ENCODE measurements at places on chromosomes 1 and 21.
A peak's percentile ranks its signal among the peaks of the same experiment; 100 is the strongest.

GRCh38 chr1:150151291-150152181, 1.8 kb downstream of the PLEKHO1 start:
- no peak for DNase-seq

- DNase-seq: no peak
These were observed 15.7 kb upstream of the PKN2 start for GRCh38 chr1:88668405-88668804.

DNA sequence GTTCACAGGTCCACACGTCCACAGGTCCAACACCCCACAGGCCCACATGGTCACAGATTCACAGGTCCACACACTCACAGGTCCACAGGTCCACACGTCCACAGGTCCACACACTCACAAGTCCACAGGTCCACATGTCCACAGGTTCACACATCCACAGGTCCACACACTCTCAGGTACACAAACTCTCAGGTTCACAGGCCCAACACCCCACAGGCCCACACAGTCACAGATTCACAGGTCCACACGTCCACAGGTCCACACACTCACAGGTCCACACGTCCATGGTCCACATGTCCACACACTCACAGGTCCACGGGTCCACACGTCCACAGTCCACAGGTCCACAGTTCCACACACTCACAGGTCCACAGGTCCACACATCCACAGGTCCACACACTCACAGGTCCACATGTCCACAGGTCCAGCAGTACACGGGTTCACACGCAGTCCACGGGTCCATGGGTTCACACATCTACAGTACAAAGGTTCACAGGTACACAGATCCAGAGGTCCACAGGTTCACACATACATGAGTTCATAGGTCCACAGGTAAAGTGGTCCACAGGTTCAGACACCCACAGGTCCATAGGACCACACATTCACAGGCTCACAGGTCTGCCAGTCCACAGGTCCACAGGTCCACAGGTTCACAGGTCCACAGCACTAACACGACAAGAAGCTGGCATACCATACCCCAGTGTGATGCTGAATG, 39.3 kb upstream of the COL6A2 start:
- no peak for DNase-seq

DNA sequence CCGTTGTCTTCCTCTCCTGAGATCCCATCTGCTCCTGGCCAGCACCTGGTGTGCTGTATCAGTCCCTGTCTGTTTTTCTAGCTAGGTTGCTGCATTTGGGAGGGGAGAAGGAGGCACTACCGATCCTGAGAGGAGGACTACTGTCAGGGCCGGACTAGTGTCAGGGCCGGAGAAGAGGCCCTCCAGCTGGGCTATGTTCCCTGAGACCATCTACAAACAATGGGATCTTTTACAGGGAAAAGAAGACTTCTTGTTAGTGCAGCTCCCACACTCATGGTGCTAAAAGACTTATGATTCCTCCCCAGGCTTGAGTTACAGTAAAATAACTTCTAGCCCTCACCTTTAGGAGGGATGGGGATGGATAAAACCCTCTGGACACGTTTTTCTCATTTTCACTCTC, 141.0 kb upstream of the TNR start:
- DNase-seq: no peak

GRCh38 chr21:34034369-34035014, 38.9 kb upstream of the MRPS6 start:
- DNase-seq: no peak

DNA sequence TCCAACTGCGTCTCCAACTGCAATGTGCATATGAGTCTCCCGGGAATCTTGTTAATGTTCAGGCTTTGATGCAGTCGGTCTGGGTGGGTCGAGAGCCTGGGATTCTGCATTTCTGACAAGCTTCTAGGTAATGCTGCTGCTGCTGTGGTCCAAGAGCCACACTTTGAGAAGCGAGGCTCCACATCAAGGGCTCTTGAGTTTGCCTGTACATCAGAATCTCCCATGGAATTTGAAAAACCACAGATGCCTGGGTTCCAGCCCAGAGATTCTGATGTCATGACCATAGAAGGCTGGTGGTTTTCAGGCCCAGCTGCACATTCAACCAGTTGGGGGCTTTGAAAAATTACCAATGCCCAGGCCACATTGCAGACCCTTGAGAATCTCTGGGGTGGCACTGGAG, 93.9 kb upstream of the TARDBP start:
- no peak for DNase-seq

- DNase-seq: no peak
These were observed 26.6 kb upstream of the LRRN2 start for GRCh38 chr1:204711947-204712701.

- DNase-seq: no peak
These were observed 59.6 kb downstream of the ZSWIM5 start for GRCh38 chr1:45146833-45147232.

DNA sequence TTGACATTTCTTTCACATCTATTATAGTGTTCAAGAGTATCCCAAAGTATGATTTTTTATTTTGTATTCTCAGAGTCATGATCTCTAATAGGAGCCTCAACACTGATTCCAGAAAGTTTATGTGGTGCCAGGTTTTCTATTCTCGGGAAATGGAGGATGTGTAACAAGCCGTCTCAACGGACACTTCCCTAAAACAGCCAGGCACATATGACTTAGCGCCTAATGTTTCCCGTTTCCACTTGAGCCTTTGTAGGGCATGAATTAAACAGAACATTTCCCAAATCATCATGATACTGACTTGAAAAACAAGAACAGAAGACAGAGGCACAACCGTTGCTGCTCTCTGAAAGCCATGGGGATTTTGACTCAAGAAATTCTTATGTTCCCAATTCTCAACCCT, 8.0 kb downstream of the CYYR1 start:
- DNase-seq: no peak

DNA sequence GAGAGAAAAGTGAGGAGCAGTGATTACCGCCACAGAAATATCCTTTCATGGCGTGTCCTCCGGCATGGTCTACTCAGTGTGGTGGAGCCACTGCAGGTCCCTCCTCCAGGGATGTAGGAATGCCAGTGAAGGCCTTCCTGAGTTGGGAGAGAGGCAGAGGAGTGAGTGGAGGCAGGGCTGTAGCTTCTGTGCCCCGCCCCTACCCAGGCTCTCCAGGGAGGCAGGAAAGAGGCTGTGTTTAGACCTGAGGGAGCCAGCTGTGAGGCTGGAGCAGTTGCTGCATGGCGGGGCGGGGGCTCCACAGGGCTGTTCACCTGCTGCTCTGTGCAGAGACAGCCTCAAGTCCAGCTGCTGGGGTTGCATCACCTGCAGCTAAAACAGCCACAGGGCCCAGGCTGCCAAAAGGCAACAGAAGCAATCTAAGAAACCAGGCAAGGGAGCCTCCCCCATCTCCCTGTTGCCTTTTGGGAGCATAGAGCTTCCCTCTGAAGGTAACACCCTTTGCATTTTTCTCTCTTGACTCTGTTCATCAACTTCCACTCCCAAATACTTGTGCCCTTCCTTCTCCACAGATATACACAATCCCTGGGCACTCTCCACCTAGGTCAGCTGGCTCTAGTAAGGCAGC, 801 bp upstream of the ANXA9 start:
- peak; percentile 34 for DNase-seq

GRCh38 chr1:48285525-48285924, 63.0 kb downstream of the SLC5A9 start:
- no peak for DNase-seq

- DNase-seq: no peak
These were observed 11.7 kb downstream of the RUNX1 start for GRCh38 chr21:35037384-35037765.

DNA sequence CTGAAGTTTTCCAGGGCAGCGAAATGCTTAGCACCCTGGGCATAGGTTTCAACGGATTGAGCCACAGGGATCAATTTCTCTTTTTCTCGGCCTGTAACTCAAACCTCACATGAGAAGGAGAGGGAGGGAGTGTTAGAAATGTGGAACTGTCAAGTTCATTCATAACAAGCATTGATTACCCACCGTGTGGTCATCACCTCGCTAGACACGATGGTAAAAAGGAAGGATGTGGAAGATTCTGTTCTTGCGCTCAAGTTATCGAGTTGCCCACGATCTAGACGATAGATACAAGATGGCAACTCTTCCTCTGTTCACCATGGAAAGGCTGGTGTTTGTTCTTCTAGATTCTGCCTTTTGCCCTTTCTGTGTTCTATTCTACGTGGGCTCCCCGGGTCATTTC, 4.0 kb upstream of the RCAN3 start:
- no peak for DNase-seq

- DNase-seq: no peak
These were observed 436.5 kb upstream of the VAMP3 start for GRCh38 chr1:7334475-7335035.

GRCh38 chr1:40853113-40853884, 8.9 kb downstream of the CITED4 start:
- DNase-seq: no peak

DNA sequence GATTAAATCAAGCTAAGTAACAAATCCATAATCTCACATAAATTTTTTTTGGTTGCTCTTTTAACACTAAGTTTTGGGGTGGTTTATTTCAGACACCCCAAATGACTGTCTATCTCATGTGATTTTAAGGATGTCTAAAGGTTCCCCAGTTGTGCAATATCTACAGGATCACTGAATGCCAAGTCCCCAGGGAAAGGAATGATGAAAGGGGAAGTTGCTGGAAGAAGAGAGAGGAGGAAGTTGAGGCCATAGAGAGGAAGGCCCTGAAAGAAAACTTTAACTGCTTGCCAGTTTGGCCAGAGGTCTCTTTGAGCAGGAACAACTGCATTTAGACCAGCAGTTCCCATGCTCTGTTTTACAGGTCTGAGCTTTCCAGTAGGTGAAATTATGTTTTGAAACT, 27.5 kb upstream of the SLC19A2 start:
- no peak for DNase-seq

DNA sequence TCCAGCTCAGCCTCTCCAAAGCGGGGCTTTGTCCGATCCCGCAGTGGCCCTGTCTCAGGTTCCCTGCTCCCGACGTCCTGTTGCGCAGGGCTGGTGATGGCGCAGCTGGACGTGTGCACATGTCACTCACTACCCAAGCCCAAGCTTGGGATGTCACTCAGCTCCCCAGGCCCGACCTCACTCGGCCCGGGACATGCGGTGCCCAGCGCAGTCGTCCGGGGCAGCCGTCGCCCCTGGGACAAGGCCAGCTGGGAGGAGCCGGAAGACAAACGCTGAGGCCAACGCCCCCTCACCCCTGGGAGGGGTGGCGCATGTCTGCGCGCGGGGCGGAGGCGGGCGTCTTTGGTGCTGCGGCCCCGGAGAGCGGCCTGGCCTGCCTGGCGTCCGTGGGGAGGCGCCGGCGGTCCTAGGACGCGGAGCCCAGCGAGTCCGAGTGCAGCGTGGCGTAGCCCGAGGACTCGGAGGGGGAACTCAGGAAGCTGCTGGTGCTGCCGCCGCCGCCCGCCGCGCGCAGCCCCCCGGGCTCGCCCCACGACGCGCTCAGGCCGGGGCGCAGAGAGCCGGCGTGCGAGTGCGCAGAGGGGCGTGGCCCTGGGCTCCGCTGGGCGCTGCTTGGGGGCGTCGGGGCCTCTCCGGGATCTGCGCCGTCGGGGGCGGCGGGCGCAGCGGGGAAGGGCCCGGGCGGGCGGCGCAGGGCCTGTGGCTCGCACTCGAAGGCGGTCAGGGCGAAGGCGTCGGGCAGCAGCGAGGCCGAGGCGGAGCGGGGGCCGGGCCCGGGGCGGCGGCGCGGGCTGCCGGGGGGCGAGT, 5.2 kb downstream of the HES3 start:
- DNase-seq: no peak

- no peak for DNase-seq
These were observed 48.1 kb downstream of the DNAJC6 start for GRCh38 chr1:65357291-65357960.

DNA sequence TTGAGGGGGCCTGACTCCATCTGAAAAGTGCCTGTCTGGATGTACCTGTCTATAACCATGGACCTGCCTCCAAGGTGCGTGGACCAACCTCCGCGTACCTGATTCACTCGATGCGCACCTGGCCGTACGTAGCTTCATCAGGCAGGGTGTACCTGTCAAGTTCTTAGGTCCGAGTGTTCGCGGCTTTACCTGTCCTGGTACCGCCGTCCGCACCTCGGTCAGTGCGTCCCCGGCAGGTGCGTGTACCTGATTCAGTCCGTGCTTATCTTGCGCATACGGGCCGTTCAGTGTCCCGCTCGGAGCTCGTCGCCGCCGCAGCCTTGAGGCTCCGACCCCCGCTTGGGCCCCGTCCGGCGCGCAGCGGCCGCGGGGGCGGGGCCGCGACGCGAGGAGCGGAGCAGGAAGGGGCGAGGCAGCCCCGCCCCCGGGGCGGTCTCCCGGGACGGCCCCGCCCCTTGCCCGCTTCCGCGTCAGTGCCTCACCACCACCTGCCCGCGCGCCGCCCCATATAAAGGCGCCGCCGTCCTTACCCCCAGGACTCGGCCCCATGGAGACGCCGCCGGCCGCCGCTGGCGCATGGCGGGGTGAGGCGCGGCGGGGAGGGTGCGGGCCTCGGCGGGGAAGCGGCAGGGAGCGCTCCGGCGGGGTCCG, at the start of gene ZC3H12A:
TSS of gene ZC3H12A (plus strand) at position 535 of the 651 bp plus-strand sequence. CDS start 917 bp downstream, outside the sequence.
- DNase-seq: peak; percentile 95

GRCh38 chr1:174942547-174943255, 57.0 kb upstream of the CACYBP start:
- DNase-seq: no peak

- DNase-seq: peak; percentile 78
These were observed 2.8 kb downstream of the RGS16 start for GRCh38 chr1:182601416-182601786.

DNA sequence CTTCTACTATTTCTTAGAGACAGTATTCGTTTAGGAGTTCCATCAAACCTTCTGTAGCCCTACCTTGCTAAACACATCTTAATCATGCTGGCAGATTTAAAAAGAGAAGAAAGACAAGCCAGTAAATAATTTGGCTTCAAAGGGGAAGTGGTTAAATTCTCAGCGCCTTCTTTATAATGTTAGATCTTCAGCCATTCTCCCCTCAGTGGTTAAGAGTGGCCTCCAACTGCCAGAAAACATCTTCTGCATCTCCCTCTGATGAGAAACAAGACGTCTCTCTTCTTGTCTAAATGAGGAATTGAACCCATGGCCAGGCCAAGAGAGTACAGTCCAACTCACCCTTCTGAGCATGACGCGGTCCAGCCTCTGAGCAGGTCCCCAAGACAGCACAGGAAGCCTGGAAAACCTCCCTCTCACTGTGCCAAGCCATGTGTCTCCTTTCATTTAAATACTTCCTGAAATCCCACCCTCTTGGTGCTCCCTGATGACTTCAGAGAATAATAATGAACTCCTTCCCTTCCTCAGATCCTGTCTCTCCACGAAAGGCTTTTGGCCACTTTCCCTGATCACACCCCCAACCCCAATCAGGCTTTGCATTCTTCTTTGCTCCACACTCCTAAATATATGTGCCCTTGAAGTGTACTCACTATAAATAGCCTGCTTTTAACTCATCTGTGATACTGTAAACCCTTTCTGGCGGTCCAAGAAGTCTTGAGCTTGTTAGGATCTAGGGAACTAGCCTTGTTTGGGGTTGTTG, 16.4 kb upstream of the LRRC52 start:
- no peak for DNase-seq

DNA sequence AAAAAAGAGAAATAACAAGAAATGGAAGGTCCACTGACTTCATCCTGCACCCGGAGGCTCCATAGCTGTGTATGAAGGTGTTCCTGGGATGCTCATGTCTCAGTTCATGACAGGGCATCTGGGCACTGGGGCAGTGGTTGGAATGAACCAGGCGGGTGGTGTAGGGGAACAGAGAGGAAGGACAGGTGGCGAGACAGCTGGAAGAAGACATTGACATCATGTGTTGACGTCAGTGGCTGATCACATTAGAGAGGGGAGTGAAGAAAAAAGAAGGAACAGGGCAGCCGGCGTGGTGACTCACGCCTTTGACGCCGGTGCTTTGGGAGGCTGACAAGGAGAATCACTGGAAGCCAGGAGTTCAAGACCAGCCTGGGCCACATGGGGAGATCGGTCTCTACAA, 50.1 kb downstream of the HUNK start:
- no peak for DNase-seq

- no peak for DNase-seq
These were observed 15.9 kb downstream of the NUF2 start for GRCh38 chr1:163337631-163338030.
